Epithelial cell of prostate (primary cell): ENCODE measurements at places on chromosomes 1 and 21.

GRCh38 chr1:31470794-31471315 lies 57.8 kb downstream of the SERINC2 start:
- no peak for DNase-seq

DNA sequence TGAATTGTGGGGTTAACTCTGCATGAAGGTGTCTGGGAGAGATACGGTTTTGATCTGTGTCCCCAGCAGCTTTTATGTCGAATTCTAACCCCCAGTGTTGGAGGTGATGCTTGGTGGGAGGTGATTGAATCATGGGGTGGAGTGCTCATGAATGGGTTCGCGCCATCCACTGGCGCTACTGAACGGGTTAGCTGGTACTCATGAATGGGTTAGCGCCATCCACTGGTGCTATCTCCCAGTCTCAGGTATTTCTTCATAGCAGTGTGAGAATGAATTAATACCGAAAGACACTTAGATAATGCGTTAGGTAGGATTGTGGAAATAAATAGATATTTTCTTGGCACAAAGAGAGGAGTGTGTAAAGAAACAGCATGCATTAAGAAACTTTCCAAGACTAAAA lies 32.9 kb upstream of the CLDN8 start:
- DNase-seq, result no peak

DNA sequence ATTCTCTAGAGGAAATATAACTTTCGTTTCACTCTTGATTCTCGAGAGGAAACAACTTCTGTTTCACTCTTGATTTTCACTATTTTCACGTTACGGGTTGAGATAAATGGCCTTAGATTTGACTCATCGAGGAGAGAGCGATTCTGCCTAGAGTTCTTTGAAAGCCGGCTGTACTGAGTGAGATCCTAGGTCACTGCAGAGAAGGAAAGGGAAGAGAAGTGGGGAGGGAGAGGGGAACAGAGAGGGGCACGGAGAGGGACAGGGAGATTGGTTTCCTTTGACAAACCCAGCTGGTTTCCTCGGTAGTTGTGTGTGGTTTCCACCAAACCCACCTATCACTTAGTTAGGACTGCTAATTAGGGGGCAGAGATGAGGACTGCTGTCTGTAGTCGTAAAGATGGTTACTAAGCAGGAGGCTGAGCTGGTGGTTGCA lies 21.6 kb upstream of the GPR137B start:
- DNase-seq, result no peak

DNA sequence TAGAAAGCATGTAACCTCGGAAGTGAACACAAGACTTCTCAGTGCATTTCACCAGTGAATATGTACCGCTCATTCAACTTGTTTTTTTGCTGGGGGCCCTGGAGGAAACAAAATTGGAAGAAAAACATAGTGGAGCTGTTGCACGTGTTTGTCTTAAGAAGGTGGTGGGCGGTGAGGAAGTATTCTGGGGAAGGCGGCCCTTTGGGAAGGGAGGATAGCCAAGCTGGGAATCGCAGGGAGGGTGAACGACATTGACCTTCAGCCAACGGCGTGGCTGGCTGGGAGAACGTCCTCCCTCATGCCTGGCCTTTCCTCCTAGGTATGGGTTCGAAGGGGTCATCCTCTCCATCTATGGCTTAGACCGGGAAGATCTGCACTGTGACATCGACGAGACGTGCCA lies 19.4 kb downstream of the TFF3 start:
- DNase-seq, result no peak

- DNase-seq, result no peak
These were observed 5.5 kb downstream of the ACTRT2 start for GRCh38 chr1:3026581-3027391.
